Pancreas (tissue), 10 donors: ENCODE measurements at places on chromosomes 1 and 21. TPM values are rescaled to one million over a fixed set of nuclear protein-coding genes. Genes with fewer than 3 reads are reported as not detected.

Gene BRDT
- total RNA-seq: not detected

Gene COL16A1
- total RNA-seq: 3.3 TPM

Gene GCSAML
- total RNA-seq: not detected

Gene MCOLN3
- 5.1 TPM for total RNA-seq

DNA sequence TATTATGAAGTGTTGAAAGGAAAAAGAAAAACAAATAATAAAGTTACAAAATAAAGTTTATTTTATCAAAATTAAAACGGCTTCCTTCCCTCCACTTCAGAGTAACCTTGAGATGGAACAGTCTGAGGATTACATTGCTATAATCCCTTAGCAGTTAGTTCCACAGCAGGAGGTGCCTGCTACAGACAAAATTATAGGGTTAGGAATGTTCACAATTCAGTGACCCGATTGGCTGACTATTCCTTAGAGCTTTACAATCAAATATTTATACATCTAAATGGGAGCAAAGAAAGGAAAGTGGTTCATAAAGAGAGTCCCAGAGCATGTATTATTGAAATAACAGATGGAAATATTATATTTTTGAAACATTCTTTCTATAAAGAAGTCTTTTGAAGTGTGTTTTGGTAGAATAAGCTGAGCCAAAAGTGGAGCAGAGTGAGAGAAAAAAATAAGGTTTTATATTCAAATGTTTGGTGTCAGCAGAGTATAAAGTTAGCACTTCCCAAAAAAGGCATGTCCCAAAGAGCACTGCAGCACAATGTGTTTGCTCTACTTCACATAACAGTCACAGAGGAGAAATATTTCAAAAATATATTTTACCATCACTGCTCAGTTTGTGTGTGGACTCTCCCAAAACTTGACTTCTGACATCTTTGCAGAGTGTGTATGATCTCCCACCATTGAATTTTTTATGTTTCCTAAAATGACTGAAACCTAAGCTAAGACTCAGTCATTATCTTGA lies 71.4 kb upstream of the GORAB start:
- DNase-seq: no peak

DNA sequence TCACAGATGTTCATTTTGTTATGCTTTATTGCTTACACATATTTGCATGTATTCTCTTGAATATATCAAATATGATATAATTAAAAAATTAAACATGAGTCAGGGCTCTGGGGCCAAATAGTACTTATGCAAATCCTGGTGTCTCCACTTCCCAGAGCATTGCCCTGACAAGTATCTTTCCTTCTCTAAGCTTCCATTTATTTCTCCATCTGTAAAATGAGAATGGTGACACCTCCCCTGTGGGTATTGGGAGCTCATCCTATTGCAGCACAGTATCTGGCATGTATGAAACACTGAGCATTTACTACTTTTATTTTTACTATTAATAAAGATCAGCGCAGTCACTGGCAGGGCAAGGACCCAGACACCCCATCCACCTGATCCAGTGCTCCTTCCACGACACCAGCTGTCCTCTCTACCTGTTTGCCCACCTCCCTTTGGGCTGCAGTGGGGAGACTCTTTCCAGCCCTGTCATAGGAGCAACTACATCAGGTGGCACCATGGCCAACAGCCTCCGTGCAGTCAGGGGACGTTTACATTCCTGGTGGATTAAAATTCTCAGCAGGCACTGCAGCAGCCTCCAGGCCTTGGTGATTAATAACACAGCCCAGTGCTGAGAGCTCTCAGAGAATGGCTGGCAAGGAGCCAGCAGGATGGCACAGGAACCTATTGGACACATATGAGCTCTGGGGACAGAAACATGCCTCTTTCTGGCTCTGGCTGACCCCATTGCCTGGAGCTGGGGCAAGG lies 113.0 kb downstream of the DMRTB1 start:
- DNase-seq: no peak

- DNase-seq: no peak
Observed at GRCh38 chr1:234535763-234536515, 57.0 kb upstream of the TARBP1 start.

- no peak for DNase-seq
Observed at GRCh38 chr1:203089651-203090045, 3.8 kb upstream of the MYOG start.

GRCh38 chr21:40613546-40614030 lies 233.4 kb downstream of the DSCAM start:
- no peak for DNase-seq
